ENCODE measurements at places on chromosomes 3 and 15.
A peak's percentile ranks its signal among the peaks of the same experiment; 100 is the strongest.

- no peak for DNase-seq
Measured at GRCh38 chr3:55870594-55870993, 383.5 kb upstream of the WNT5A start.

DNA sequence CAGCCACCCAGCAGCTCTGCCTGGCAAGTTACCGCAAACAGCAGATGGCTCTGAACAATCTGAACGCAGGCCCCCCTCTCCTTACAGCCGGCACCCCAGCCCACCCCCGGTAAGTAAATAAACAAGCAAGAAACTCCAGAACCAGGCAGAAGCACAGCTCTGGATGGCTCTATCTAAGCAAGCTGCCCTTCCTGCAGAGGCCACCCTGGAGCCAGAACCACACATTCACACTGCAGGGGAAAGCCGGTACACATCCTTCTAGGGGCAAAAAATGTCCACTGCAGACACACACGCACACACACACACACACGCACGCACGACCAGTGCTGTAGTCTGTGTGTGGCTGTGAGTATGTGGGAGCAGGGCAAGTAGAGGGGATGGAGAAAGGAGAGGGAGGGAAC, 63.9 kb downstream of the ADCY5 start:
- no peak for DNase-seq

DNA sequence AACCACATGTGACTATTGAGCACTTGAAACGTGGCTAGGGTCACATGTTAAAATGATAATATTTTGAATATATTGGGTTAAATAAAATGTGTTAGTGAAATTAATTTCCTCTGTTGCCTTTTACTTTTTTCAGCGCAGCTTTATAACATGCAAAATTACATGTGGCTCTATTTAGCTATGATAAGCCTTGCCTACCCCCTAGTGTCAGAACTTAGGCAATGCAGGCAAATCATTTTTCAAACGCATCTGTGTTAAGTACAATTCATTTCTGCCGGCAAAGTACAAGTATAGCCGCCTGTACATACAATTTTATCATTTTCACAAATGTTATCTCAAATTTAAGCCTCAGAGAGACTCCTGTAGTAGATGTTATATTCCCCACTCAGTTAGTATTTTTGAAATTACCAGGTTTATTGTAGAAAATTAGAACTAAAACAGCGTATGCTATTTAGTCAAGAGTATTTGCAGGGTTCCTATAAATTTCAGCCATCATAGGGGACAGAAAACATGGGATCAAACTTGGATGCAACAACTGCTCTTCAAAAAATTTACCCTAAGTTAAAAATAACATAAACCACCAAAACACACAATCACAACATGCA, 56.1 kb downstream of the TAFA4 start:
- DNase-seq, result peak; percentile 59

DNA sequence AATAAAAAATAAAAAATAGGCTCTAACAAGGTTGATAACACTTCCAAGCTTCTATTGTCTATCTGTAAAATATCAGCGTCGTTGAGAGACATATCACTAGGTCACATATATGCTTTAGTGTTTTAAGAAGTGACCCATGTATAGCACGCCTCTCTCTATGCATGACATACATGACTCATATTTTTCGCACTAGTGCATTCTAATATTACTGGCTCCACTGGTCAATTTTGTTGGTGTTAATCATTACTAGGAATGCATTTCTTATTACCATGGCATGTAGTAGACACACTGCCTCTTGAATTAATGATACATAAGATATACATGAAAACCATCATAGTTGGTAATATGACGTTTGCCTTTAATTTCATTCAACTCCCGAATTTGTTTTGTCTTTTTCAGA, 203.1 kb downstream of the CHL1 start:
- no peak for DNase-seq

DNA sequence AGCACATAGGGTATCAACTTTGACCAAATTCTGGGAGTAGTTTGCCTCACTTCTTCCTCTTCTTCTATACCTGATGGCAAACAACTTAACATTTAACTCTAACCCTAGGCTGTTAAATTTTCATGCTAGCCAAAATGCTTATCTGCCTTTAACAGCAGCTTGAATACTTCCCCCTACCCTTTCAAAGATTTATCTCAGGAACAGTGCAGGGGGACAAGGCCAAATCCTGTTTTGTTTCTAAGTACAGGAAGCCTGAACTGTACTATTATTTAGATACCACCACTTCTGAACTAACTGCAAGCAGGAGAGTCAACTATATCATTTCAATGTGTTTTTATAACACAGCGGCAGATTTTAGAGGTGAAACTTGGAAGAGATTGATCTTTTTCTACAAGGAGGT, 104.0 kb upstream of the CNTN6 start:
- DNase-seq, result no peak

- no peak for DNase-seq
Measured at GRCh38 chr3:133424937-133425869, 25.3 kb downstream of the BFSP2 start.

- no peak for DNase-seq
Measured at GRCh38 chr15:42274702-42274989, 1.4 kb upstream of the TMEM87A start.

- DNase-seq, result no peak
Measured at GRCh38 chr3:95721938-95722337, 1092.5 kb upstream of the EPHA6 start.

DNA sequence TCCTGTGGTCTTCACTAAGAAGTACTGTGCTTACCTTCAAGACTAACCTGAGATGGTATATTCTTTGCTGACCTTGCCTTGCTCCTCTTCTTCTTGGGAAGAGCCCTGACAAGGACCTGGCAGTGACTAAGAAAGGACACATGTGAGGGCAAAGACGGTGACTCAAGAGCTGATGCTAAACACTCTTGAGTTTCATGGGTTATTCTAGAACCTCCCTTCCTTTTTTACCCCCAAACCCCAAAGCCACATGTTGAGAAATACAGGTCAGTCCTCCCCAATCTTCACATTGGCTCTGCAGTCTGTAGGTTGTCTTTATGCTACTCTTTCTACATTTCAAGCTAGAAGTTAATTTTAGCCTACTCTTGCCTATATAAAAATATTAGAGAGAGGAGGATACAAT, 200.6 kb downstream of the SEMA6D start:
- no peak for DNase-seq

Data from NCI-H526 (cell line).